ENCODE measurements at places on chromosomes 1 and 21.

GRCh38 chr21:27149034-27149433, 182.1 kb upstream of the ADAMTS5 start:
- no peak for DNase-seq

GRCh38 chr1:207062058-207062457, 9.0 kb downstream of the PFKFB2 start:
- no peak for DNase-seq

DNA sequence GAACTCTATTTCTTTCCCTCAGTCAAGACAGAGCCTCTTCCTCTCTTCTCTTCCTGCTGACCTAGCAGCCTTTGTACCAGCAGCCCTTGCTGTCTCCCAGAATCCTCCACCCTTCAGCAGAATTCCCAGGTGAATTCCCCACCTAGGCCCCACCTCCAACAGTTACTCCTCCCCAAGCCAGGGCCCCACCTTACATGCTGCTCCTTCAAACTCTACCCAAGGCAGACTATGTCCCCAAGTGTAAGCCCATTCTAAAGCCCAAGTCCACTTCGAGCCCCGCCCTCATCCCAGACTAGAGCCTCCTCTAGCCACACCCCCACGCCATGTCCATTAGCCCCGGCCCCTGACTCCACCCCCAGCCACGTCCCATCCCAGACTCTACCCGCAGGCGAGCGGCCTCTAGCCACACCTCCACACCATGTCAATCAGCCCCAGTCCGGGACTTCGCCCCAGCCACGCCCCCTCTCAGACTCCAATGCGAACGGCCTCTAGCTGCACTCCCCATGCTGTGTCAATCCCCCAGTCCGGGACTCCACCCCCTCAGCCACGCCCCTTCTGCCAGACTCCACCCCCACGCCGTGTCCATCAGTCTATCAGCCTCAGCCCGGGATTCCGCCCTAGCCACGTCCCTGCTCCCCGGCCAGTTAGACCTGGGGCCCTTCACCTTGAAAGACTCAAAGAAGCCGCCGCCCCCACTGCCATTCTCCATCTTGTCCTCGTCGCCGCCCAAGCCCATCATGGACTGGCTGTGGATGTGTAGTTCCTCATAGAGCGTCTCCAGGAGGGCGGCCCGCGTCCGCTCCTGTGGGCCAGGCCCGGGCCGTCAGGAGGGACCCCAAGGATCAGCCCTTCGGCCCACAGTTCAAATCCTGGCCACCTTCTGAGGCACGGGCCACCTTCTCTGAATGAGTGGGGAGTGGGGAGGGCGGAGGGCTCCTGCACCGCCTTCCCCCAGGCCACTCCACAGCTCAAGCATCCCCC, 61.3 kb downstream of the RAP1GAP start:
- peak; percentile 54 for DNase-seq

- DNase-seq = no peak
Measured at GRCh38 chr1:201653233-201653632, 114.3 kb downstream of the NAV1 start.

GRCh38 chr1:244046907-244047611, 4.0 kb upstream of the ZBTB18 start:
- no peak for DNase-seq

- peak; percentile 61 for DNase-seq
Measured at GRCh38 chr1:109509176-109510134, at the start of gene AMIGO1. Gene AMIGO1 (minus strand): TSS chr1:109509727. CDS start chr1:109508912, 815 bp downstream.

GRCh38 chr1:168803806-168804510, 75.0 kb upstream of the DPT start:
- no peak for DNase-seq

GRCh38 chr1:10530756-10531495, 56.2 kb downstream of the PEX14 start:
- no peak for DNase-seq

- no peak for DNase-seq
Measured at GRCh38 chr1:177472567-177472966, 301.8 kb downstream of the BRINP2 start.

DNA sequence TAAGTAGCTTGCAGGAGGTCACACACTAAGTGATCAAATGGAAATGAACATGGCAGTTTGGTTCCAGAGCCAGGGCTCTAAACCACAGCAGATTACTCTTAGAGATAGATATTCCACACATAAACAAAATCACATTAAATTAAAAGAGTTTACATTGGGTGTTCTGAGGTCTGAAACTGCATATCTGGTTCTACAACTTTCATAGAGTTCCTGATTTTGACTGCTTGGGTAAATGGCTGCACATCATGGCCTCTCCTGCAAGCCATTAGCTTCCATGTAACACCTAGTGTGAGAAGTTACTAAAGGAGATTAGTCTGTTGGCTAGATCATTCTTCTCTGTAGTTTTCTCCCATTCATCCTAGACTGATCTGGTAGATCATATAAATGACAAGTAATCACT, 12.8 kb upstream of the XCL2 start:
- no peak for DNase-seq

- DNase-seq = no peak
Measured at GRCh38 chr1:9340172-9340854, 47.6 kb downstream of the SPSB1 start.

DNA sequence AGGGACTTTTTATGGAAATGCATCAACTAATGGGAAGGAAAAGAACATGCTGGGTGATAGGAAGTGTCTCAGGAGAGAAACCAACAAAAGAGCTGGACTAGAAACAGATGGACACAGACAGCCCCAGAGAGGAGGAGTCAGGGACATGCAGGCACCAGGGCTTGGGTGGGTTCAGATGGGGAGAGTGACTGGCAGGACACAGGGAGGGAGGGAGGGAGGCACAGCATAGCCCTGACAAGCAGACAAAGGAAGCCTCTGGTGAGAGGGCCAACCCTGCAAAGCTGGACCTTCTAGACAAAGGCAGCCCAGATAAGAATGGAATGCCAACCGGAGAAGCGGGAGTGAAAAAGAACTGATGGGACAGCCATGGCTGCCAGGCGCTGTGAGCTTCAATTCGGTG, 568.8 kb downstream of the AJAP1 start:
- no peak for DNase-seq

GRCh38 chr1:93964096-93964776, 55.0 kb upstream of the GCLM start:
- DNase-seq = no peak

- DNase-seq = no peak
Measured at GRCh38 chr1:54575161-54575560, 27.1 kb downstream of the ACOT11 start.

DNA sequence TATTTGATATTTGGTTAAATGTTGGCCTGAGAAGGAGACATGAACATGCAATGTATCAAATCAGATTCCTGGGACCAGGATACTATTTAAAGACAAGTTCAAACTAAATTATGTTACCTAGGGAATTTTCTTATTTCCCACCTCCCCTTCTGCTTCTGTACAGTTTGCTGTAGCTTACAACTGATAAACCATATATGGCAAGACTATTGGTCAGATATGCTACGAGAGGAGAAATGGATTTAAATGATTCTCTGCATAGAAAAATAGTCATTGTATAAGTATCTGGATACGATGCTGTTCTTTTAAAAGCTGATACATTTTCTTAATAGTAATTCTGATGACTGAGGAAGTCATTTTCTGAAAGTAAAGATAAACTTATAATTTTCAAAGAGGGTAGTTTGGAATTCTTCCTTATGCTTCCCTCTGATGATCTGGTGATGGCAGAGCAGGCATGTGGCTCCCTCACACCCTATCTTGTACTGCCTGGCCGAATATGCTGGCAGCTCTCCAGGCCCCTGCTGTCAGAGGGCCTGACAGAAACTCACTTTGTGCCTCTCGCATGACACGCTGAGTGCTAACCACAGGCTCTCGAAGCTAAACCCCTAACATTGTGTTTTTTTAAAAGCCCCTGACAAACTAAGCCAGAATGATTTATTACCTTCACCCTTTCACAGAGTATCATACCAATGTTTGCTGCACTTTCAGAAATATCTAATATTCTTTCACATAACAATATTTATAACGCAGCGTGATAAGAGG, 19.4 kb downstream of the RRP15 start:
- DNase-seq = no peak

DNA sequence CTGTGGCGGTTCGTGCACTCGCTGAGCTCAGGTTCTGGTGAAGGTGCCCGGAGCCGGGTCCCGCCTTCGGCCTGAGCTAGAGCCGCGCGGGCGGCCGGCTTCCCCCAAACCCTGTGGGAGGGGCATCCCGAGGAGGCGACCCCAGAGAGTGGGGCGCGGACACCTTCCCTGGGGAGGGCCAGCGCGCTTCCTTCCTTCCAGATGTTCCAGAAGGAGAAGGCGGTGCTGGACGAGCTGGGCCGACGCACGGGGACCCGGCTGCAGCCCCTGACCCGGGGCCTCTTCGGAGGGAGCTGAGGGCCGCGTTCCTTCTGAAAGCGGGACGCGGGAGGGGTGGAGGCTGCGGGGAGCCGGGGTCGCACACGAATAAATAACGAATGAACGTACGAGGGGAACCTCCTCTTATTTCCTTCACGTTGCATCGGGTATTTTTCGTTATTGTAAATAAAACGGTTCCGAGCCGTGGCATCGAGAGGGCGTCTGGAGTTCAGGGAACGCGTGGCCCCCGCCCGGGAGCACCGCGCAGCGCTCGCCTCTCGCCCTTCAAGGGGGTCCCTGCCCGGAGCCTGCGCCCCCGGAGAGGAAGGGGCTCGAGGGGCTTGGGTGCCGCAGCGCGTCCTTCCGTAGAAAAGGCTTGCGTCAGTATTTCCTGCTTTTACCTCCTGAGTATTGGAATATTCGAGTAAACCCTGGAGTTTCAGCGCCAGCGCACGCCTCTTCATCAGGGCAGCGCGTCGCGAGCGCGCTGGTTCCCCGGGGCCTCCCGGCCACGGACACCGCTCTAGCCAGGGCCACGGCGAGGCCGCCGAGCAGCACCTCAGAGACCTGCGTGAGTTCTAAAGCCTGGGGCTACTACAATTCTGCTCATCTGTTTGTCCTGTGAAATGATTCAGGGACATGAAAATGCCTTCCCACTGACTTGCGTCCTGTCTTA, 11.5 kb downstream of the YBEY start:
- no peak for DNase-seq

- no peak for DNase-seq
Measured at GRCh38 chr1:160858097-160858496, 4.6 kb downstream of the CD244 start.

GRCh38 chr1:197320991-197321531, 53.0 kb downstream of the CRB1 start:
- DNase-seq = no peak

GRCh38 chr1:85386068-85386722, 78.8 kb downstream of the DDAH1 start:
- DNase-seq = no peak

GRCh38 chr1:19315378-19316198, 3.5 kb downstream of the SLC66A1 start:
- DNase-seq = no peak
